Mucosa of descending colon (tissue), 3 donors: ENCODE measurements at places on chromosomes 3 and 15. TPM values are rescaled to one million over a fixed set of nuclear protein-coding genes. Genes with fewer than 3 reads are reported as not detected.

Gene ST3GAL6
- 2.3 TPM for total RNA-seq

Gene CEP63
- total RNA-seq, result 19.8 TPM

Gene CTXN2
- not detected for total RNA-seq

Gene EPHB1
- 0.31 TPM for total RNA-seq

Gene UBR1
- total RNA-seq, result 20.3 TPM

Gene FOXB1
- not detected for total RNA-seq

Gene CELSR3
- 2.7 TPM for total RNA-seq

Gene NCKIPSD
- total RNA-seq, result 21.7 TPM

Gene PPM1L
- total RNA-seq, result 21.6 TPM

Gene CHRFAM7A
- 1.4 TPM for total RNA-seq

Gene CACNA1D
- total RNA-seq, result 22.2 TPM

Gene PCOLCE2
- 1.5 TPM for total RNA-seq

Gene TM6SF1
- 4.9 TPM for total RNA-seq

Gene IL12A
- total RNA-seq, result 2.3 TPM

Gene GOLGA6D
- not detected for total RNA-seq

Gene GPR160
- total RNA-seq, result 67.6 TPM

Gene ZNF660
- 0.67 TPM for total RNA-seq

Gene EFCC1
- total RNA-seq, result 12.0 TPM

Gene STAC
- total RNA-seq, result 4.5 TPM

Gene FANCD2OS
- total RNA-seq, result not detected

Gene HGD
- total RNA-seq, result 53.3 TPM

Gene HDGFL3
- total RNA-seq, result 14.1 TPM
